ENCODE measurements at places on chromosomes 11 and 22.
A peak's percentile ranks its signal among the peaks of the same experiment; 100 is the strongest.

DNA sequence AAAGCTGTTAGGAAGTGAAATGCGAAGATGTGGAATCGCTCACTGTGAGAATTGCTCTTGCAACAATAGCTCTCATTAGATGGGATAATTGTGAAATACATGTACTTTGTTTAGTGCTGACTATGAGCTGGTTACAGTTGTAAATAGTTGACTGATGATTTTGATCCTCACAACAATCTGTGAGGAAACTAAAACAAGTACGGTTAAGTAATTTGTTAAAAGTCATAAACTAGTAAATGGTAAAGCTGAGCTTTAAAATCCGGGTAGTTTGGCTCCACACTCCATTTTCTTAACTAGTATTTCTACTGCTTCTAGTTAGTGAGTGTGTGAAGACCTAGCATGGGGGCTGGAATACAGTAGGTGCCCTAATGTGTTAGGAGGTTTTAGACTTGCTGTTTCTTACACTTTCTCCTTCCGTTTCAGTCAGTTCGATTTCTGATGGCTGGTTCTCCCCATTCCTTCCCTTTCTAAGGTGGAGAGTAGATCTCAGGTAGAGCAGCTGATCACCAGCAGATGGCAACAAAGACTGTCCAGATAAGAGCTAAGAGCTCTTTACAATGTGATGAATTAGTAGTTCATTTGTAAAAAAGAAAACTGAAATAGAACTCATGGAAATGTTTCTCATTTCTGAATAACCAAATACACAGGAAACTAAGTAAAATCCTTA, 16.3 kb upstream of the CYP2R1 start:
- DNase-seq, result peak; percentile 26

- DNase-seq, result no peak
Observed at GRCh38 chr22:50696799-50697561, 24.4 kb downstream of the SHANK3 start.

DNA sequence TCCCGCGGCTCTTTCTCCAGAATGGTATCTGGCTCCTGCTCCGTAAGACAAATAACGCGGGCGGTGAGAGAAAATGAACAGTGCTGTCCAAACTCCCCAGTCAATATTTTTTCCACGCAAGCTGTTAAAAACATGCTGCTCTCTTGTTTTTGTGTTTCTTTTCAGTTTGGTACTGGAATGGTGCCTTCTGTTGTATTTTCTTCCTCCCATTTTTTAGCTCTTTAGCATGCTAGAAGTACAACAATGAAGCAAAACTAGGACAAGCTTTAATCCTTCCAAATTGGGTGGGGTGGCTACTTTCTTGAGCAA, 599 bp upstream of the PPP2R1B start:
- no peak for DNase-seq

DNA sequence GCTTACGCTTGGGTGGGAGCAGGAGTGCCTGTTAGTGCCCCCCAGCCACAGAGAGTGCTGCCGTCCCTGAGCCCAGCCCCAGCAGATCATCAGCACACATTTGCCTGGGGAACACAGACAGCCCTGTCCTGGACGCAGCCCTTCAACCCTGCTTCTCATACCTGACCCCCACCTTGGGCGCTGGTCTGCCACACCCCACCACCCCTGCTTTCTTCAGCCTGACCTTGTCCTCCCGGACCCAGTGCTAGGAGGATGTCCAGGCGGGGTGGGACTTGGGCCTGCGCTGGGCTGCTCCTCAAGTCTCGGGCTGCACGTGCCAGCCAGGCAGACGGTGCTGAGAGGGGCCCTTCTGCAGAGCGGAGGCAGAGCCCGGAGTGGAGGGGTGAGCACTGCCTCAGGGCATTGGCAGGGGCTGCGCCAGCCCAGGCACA, 119.2 kb downstream of the KCNQ1OT1 start:
- no peak for DNase-seq

DNA sequence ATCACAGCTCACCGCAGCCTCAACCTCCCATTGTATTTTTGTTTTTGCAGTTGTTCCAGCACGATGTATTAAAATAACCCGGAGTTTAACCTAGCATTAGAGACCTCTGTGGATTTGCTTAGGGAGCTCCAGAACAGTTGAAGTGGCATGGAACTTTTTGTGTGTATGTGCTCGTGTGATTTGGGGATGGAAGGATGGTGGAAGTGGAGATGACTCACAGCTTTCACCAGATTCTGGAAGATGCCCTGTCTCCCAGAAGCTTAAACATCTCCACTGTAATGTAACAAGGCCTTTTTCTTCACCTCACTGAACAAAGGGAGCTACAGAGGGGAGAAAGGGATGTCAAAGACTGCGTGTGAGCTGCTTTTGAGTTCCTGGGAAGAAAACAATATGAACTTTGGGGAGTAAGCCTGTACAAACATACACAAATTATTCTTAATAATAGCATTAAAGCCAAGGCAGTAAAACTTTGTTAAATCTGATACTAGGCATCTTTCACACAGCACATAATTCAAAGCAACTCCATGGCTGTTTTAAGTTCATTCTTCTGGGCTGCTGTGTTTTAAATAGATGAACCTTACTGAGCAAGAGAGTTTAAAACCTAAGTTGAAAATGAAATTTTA, 226.4 kb downstream of the ADAMTS15 start:
- DNase-seq, result no peak

All from stimulated activated naive CD4-positive, alpha-beta T cell treated with Interleukin-2 at 50 U/mL for 16 hours (primary cell).